ENCODE measurements at places on chromosomes 7 and 10.

DNA sequence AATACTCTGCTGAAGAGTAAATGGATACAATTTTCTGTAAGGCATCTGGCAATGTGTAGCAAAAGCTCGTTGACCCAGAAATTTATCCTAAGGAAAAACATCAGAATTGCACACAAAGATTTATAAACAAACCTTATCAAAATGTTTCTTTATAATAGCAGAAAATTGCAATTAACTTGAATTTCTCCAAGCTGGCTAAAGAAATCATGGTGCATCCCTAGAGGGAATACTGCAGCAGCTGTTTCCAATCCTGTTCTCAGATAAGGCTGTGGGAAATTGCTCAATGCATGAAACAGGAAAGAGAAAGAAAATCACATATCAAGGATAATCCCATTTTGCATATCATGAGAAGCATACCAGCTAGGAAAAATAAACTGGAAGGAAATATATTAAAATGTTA lies 18.7 kb downstream of the TACR2 start:
- DNase-seq, result no peak

- no peak for DNase-seq
Measured at GRCh38 chr7:152392254-152392653, 43.5 kb downstream of the KMT2C start.

DNA sequence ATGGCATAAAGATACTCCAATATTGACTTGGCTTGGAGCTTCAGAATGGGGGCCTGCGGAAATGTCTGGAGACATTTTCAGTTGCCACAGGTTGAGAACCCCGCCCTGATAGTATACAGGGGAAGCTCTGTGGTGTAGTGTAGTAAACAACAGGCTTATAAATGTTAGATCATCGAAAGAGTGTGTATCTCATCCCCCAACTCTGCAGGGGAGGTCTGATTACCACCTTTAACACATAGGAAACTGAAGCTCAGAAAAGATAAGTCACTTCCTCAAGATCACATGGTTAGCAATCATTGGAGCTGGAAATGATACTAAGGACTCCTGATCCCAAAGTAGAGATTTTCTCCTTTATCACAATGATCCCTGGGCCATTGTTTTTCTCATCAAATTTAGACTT lies 144.5 kb upstream of the BMPER start:
- DNase-seq, result no peak

- DNase-seq, result no peak
Measured at GRCh38 chr10:43386549-43386948, 15.1 kb downstream of the FXYD4 start.

DNA sequence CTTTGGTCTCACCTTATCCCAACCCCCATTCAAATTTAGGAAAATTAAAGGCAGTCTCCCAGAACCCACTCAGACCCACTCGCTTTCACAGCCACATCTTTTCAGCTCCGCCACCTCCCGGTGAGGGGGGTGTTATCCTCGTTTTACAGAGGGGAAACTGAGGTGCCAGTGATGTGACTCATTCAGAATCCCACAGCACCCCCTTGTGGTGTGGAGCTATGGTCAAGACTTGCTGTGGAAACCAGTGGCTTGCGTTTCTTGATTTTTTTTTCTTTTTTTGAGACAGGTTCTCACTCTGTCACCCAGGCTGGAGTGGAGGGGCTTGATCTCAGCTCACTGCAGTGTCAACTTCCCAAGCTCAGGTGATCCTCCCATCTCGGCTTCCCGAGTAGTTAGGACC lies 27.6 kb downstream of the SLC35G1 start:
- no peak for DNase-seq

GRCh38 chr7:55071411-55072175 lies 52.8 kb downstream of the EGFR start:
- DNase-seq, result no peak

GRCh38 chr7:33667196-33667595 lies 238.1 kb upstream of the BMPER start:
- no peak for DNase-seq

- no peak for DNase-seq
Measured at GRCh38 chr7:73967832-73968290, 60.1 kb upstream of the ELN start.

DNA sequence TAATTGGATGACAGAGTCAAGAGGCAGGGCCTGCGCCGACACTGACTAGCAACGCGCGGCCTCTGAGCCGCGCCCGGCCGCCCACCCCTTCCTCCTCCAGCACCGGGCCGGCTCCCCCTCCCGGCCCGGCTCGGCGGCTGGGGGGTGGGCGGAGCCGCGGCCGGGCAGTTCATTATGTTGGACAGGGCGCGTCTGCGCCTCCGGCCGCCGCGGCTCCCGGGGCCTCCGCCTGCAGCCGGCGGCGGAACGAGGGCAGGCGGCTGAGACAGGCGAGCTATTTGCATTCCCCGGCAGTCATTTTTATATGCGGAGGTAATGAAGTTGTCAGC lies 106.7 kb downstream of the SNX10 start:
- DNase-seq, result peak; percentile 42

GRCh38 chr10:92173996-92174395 lies 116.9 kb downstream of the CPEB3 start:
- DNase-seq, result no peak

- DNase-seq, result no peak
Measured at GRCh38 chr7:151631570-151631952, 111.9 kb upstream of the RHEB start.

- no peak for DNase-seq
Measured at GRCh38 chr10:117364110-117364960, 10.9 kb downstream of the PDZD8 start.

GRCh38 chr7:47266799-47267198 lies 315.1 kb downstream of the TNS3 start:
- DNase-seq, result no peak

DNA sequence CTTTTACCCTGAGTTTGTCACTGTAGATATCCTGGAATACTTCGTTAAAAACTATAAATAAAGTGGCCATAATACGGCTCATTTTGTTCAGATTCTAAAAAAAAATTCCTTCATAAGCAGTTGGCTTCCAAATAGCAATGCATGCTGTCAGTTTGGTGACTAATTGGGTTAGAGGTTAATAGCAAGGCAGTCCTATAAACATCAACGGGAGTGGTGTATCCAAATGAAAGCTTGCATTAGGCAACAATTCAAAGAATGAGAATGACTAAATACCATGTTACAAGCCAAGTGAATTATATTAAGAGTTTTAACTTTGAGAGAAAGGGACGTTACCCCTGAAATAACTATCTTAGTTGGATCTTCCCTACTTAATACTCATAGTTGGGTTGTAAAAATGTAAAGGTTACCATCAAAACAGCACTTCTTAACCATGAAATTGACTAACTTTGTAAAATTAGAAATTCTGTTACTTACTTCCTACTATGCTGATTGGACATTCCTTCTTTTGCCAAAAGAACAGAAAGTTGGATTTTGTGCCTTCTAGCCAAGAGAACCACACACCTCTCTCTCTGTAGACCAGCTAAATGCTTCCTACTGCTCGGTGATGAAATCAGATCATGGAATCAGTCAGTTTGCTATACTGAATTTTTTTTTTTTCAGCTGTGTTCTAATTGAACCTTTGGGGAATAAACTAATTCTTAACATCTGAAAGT lies 98.0 kb downstream of the KAT6B start:
- DNase-seq, result no peak

- DNase-seq, result no peak
Measured at GRCh38 chr7:17370901-17371585, 72.6 kb downstream of the AHR start.

DNA sequence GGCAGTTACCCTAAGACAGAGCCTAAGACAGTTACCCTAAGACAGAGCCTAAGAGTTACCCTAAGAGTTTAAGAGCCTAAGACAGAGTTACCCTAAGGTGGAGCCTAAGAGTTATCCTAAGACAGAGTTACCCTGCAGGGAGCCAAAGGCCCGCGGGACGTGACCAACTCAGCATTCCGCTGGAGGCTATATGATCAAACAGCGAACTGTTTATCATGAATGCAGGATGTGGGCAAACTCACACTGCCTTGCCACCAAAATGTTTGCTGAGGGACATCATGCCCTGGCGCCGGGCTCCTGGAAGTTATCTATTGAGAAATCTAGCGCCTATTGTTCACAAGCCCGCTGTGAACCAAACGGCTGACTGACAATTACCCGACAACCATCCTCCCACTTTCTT lies 49.9 kb downstream of the BLVRA start:
- no peak for DNase-seq

GRCh38 chr10:58574058-58574457 lies 61.4 kb downstream of the BICC1 start:
- DNase-seq, result no peak

GRCh38 chr7:27242555-27243339 lies at the start of gene EVX1:
EVX1 (plus strand) TSS chr7:27242802; CDS start chr7:27243031, 229 bp downstream.
- no peak for DNase-seq

DNA sequence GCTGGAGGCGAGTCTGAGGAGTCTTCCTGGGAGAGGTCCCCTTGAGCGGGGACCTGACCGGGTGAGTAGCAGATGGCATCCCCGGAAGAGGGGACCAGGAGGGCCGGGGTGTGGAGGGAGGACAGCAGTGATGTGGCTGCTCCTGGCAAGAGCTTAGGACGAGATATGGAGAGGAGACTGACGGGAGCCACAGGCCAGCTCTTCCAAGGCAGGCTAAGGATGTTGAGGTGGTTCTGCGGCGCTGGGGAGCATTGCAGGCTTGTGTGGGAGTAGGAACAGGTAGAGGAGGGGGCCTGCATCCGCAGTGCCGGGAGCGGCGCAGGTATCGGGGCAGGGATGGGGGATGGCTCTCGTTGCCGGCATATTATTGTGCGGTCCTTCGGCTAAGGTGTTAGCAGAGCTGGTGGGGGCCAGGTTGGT lies 76.7 kb upstream of the ANLN start:
- no peak for DNase-seq

GRCh38 chr10:110840225-110840922 lies 31.4 kb upstream of the PDCD4 start:
- no peak for DNase-seq

GRCh38 chr10:97159646-97160305 lies 26.0 kb downstream of the SLIT1 start:
- no peak for DNase-seq

- no peak for DNase-seq
Measured at GRCh38 chr10:86684331-86685097, 16.2 kb downstream of the LDB3 start.

DNA sequence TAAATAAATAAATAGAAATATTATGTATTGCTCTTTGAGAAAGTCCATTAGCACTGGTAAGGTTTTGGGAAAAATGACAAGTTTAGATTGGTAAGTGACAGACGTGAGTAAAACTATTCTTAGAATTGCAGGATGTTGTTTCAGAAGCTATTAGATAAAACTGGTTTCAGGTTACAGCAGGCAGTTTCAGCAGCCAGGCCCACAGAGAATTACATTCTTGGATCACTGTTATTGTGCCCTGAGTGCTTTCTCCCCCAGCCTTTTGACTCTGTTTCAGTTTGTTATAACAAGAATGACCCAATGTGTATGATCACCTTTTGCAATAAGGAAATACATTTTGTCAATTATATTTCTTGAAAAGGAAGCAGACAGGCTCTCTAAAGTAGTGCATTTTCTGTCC lies 86.5 kb downstream of the DKK1 start:
- no peak for DNase-seq

DNA sequence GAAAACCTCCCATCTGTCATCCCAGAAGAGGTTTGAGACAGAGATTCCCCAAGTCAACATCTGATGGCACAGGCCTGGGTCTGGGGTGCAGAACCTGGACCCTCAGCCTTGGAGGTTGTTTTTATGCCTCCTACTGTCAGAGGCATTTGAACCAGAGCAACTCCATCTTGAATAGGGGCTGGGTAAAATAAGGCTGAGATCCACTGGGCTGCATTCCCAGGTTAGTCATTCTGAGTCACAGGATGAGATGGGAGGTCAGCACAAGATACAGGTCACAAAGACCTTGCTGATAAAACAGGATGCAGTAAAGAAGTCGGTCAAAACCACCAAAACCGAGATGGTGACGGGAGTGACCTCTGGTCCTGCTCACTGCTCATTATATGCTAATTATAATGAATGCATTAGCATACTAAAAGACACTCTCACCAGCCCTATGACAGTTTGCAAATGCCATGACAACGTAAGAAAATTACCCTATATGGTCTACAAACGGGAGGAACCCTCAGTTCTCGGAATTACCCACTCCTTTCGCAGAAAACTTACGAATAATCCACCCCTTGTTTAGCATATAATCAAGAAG lies 92.0 kb downstream of the ITGA8 start:
- DNase-seq, result no peak

DNA sequence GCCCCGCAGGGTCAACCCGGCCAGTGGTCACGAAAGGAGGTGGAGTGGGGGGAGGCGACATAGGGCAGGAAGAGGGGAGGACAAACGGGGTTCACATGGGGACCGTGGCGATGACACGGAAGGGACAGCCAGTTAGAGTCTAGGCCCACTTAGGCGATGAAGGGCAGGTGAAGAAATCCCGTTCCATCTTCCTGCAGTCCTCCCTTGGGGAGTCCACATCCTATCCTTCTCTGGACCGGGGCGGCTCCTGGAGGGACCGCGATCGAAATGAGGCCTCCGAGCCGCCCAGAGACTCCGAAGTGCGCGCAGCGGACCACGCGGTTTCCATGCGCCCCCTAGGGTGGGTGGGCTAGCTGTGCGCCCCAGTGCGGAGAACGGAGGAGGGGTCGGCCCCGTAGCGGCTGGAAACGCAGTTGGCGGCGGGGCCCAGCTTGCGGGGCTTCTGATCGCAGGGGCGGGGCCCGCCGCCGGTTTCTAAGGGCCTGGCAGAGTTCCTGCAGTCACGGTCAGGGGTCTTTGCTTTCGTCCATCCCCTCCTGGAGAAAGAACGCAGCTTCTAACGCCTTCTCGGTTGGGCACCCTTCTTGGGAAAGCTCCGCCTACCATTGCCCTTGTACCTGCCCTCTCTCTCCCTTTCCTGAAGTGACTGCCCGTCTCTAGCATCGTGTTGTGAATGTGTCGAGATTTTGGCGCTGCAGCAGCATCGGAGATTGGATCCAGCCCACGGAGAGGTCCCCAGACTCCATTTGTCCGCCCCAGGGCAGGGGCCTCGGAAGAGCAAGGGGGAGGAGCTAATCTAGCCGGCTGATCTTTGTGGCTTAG lies 17.9 kb upstream of the TMEM225B start:
- no peak for DNase-seq

GRCh38 chr7:143460271-143460979 lies 17.2 kb downstream of the TAS2R60 start:
- no peak for DNase-seq

DNA sequence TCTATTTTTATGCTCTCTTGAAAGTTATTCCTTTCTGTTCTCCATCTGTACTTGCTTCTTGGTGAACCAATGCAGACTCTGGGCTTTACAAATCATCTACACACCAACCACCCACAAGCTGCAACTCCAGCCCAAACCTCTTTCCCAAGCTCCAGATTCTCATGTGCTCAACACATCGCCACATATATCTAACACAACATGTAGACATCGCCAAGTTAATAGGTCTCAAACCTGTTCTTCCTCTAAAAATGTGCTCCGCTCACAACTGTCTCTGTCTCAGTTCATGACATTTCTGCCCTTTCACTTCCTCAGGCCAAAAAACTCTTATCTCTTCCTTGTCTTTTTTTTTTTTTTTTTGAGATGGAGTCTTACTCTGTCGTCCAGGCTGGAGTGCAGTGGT lies 95.7 kb upstream of the EEPD1 start:
- DNase-seq, result no peak

- DNase-seq, result no peak
Measured at GRCh38 chr7:30468041-30468440, 10.5 kb downstream of the NOD1 start.

- no peak for DNase-seq
Measured at GRCh38 chr7:93937818-93938217, 16.3 kb downstream of the GNG11 start.

Measured in pons (tissue), 1 donor.